Activated naive CD8-positive, alpha-beta T cell treated with anti-CD3 and anti-CD28 coated beads, Interleukin-2, amount 50 U/mL, for 16 hours (primary cell): ENCODE measurements at places on chromosomes 4 and X.

DNA sequence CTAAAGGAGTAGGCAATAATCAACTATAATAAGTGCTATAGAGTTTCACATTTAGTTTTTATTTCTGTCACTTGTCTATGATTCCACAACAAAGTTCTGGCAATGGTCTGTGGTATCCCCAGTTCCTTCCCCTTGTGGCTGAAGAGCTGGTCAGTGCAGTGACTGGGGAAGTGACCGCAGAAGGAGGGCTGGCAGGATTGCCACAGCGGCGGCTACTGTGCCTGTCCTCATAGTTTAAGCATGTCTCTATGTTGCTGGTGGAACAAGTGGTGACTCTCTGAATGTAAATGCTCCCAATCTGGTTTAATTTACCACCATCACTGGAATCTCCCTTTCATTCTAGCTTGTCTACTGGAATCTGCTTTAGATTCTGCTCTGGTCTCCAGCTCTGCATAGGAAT lies 170.6 kb upstream of the GK2 start:
- DNase-seq: no peak

- DNase-seq: no peak
Measured at GRCh38 chrX:110123331-110123782, 120.4 kb downstream of the TMEM164 start.

DNA sequence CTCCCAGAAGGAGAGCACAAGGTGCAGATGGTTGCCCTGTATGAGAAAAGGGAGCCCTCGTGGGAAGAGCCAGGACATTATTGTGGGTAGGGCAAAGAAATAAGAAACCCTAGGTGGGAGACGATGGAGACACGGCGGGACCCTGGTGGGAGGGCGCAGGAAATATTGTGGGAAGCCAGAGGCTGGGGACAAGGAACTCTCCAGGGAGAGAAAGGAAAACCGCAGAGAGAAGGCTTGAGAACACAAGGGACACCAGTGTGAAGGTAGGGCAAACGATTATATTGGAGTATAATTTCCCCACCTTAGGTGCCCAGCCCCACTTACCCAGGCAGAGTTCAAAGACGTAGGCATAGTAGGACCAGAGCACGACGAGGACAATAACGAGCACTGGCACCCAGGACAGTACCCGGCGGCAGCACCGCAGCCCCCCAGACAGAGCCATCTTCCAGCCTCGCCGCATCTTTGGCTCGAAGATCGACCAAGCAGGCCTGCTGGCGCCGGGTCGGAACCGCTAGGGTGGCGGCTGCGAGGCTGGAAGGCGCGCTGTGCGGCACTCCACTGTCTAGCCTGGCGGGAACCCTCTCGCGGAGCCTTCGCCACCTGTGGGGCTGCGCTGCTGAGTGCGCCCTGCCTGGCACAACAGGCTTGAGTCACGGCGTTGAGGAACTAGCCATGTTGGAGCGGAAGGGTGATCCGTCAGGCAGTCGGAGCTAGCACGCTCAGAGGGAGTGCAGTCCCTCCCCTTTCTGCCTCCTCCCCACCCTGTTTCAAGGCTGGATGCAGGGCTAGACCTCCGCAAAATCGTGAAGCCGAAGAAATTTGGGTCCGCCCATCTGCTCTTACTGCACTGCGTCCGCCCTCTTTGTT lies at the start of gene ZDHHC15:
TSS of gene ZDHHC15 (minus strand) at position 473 of the 867 bp plus-strand sequence. CDS start at position 460, 13 bp downstream.
- no peak for DNase-seq

DNA sequence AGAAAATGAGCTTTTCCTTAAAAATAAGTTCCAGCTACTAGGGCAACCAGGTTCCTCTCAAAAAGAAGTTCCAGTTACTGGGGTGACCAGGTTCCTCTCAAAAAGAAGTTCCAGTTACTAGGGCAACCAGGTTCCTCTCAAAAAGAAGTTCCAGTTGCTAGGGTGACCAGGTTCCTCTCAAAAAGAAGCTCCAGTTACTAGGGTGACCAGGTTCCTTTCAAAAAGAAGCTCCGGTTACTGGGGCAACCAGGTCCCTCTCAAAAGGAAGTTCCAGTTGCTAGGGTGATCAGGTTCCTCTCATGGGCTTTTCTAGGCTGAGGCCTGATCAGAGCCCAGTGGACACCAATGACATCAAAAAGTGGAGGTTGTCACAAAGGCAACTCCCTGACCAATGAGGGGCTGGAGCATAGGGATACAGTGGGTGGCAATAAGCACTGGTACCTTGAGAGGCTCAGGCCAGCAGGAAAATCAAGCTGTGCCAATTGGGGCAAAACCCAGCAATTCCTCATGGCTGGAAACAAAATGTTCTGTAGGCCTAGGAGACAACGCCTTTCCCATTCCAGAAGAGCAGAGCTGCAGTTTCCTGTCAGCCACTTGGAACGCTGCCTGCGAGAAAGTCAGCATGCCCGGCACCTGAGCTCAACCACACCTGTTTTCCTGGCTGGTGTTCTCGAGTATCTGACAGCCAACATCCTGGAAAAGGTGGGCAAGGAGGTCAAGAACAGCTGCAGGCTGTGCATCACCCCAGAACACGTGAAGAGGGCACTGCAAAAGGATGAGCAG lies 12.3 kb upstream of the SYTL5 start:
- no peak for DNase-seq

DNA sequence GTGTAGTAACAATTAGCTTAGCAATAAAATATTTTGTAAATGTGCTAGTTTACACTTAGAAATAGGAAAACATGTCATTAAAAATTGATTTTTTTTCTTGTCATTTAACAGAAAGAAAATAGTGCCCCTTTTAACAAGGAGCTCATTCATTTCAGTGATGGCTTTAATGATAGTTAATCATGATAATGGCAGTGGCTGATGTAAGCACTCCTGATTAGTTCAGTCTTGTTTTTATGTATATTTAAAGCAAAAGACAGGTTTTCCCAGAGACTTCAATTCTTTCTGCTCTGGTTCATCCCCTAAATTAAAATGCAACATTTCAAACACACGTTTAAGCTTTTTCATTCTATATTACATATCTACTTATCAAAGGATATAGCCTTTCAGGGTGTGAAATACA lies 1039.5 kb upstream of the PCDH7 start:
- DNase-seq: no peak

GRCh38 chrX:153554519-153555167 lies 37.2 kb downstream of the ATP2B3 start:
- peak; percentile 17 for DNase-seq

DNA sequence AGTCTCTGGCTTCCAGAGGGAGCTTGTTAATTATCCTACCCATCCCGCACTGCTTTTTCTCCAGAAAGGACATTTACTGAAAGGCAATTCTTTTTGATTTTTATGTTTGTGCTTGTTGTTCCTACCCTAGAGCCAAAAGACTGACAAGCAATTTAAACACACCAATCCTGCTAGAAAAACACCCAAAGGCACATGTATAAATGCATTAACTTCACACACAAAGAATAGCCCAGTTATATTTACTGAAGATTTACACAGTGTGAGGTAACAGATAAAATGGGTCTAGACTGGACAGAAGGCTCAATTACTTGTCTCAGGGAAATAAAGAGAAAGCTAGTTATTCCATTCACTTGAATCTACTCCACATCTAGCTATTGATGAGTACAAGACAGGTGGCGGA lies 61.2 kb upstream of the NOCT start:
- no peak for DNase-seq

DNA sequence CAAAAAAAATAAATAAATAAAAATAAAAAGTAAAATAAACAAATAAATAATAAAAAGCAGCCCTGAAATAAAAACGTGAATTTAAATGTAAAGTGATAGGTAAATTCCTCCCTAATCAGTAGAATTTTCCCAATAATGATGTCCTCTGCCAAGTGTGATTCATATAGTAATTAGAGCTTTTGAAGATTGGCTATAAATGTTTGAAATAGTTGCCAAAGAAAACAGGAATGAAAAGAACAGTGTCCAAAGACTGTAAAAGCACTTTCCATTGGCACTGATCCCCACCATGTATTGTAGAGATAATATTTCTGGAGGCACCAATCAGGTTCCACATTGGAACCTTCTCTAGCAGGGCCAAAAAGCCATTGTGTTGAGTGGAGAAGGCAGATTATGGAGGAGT lies 25.9 kb upstream of the SMARCAD1 start:
- no peak for DNase-seq

DNA sequence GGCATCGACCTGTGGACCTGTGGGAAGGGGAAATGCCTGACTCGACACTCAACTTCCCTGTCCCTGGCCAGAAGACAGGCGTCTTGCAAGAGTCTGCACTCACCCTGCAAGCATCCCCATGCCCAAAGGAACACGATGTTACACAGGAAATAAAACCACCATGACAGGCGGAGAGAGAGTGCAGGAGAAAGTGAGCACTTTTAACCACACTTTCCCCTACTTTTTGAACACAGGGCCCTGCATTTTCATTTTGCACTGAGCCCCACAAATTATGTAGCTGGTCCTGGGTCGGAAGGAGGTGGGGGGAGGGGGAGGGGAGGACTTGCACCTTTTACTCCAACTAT lies 13.8 kb upstream of the MAN2B2 start:
- no peak for DNase-seq

- no peak for DNase-seq
Measured at GRCh38 chr4:24813732-24814131, 18.4 kb downstream of the SOD3 start.

- DNase-seq: no peak
Measured at GRCh38 chr4:128349921-128350320, 62.3 kb upstream of the PGRMC2 start.

GRCh38 chr4:117164338-117164737 lies 79.0 kb upstream of the TRAM1L1 start:
- DNase-seq: no peak

GRCh38 chr4:118280501-118281218 lies 72.1 kb downstream of the PRSS12 start:
- DNase-seq: no peak

GRCh38 chrX:39828971-39829370 lies 268.8 kb downstream of the BCOR start:
- DNase-seq: no peak

DNA sequence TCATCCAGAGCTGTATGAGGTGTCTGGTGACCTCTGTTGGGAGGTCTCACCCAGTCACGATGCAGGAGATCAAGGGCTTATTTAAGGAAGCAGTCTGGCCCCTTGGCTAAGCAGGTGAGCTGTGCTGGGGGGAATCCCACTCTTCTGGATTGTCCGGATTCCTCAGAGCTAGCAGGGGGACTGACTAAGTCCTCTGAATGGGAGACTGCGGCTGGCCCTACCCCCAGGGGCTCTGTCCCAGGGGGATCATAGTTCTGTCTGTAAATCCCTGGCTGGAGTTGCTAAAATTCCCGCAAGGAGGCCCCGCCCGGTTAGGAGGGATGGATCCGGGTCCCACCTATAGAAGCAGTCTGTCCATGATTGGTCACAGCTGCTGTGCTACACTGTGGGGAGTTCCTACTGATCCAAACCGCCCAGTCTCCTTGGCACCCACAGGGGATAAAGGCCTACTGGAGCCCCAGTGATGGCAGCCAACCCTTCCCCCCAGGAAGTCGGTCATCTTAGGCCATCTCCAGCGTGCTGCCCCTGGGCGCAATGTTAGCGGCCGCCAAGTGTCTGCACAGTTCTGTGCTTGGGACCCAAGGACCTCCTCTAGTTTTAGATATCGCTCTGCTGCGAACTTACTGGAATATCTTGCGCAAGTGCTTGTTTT lies 118.2 kb upstream of the KLF8 start:
- DNase-seq: no peak

DNA sequence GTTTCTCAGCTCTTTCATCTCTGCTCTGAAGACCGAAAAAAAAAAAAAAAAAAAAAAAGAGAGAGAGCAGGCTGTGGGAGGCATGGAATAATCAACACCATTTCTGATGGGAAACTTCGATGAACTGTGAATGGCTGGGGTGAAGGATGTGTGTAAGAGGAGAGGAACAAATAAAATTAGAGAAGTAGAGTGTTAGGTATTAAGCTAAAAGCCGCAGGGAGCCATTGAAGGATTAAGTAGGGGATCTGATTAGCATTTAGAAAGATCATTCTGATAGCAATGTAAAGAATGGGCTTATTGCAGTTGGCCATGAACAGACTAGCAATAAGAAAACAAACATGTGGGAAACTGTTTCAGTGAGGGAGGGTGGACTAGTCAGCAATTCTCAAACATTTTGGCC lies 33.6 kb upstream of the JADE1 start:
- no peak for DNase-seq

GRCh38 chrX:16144420-16144819 lies 21.1 kb downstream of the GRPR start:
- no peak for DNase-seq

DNA sequence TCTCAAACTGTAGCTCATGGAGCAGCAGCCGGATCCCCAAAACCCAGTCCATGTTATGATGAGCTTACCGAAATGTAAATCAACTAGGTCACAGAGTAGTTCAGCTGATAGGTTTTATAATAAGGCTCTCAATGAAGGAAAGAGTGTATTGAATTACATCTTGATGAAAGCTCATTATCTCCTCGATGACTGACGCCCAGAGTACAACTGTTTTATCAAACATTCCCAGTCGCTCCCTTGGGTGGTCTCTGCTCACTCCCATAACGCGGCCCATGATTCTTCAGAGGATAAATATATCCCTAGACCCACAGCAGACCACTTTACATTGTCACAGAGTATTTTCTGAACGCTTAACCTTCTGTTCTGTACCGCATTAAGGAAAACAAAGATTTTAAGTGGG lies 452.3 kb upstream of the GALNT7 start:
- no peak for DNase-seq

DNA sequence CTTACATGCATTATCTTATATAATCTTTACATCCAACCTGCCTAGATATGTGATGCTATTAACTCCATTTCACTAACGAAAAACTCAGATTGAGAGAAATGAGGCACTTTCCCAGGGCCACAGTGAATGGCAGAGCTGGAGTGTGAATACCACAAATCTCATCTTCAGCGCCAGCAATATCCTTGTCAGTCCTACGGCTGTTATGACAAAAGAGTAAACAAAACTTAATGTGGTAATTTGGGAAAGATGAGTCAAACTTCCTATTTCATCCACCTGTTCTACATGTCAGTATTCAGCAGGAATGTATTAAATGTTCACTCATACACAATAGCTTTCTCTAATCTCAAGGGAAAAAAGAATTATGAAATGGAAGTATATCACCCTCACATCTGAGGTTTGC lies 56.9 kb downstream of the FAT1 start:
- no peak for DNase-seq

DNA sequence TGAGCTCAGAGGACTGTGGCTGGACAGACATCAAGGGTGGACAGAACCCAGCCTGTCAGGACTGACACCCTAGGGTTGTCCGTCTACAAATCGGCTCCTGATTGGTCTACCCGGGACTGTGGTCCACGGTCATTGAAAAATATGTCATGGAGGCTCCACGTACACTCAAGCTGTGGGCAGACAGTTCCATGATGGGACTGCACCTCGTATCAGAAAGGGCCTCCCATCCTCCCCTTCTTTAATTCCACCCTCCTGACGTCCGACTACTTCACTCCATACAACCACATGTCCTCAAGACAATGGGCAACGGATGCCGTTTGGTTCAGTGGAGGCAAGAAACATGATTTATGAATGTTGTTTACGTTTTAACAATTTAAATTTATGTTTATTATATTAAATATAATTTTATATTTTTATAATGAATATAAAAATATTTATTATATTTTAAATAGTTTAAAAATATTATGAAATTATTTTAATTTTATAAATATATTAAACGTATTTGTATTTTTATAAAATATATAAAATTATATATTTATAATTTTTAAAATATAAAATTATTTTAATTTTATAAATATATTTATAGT lies 58.0 kb upstream of the SHOX start:
- no peak for DNase-seq
